ENCODE measurements at places on chromosomes 16 and 17.

DNA sequence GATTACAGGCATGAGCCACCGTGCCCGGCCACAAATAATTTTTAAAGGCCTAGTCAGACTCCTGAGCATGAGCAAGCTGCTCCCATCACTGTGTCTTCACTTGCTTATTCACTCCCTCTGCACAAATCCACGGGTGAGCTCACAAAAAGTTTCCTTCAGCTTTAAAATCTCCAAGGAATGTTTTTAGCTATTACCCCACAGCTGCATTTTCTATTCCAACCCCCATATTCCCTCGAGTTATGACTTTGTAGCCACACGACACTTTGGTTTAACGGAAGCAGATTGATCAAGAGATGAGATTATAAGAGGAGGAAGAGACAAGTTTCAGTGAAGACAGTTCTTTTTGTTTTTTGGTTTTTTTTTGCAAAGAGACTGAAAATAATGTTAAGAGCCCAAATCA is 49.1 kb upstream of the SLC25A19 start:
- peak; percentile 81 for DNase-seq

GRCh38 chr16:54055191-54055590 is 231.4 kb downstream of the IRX3 start:
- DNase-seq, result no peak

DNA sequence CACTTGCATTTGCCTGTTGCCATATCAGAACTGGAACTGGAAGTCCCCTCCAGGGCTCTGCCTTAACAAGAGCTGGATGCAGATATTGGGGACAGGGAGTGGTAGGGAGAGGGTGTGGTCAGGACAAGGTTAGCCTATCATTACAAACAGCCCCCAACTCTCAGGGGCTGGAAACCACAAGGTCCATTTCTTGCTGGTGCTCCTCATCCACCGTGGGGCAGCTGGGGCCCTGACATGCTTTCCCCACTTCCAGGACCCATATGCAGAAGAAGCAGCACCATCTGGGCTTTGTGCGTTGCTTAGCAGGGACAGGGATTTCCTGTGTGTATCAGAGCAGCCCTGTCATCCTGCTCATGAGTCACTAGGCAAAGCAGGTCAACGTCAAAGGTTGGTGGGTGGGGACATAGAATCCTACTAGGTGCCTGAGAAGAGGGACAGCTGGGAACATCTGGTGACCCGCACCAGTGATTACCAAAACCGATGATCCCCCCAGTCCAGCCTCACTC is 26.9 kb downstream of the RGS9 start:
- no peak for DNase-seq

GRCh38 chr16:49830873-49831272 is 25.0 kb downstream of the ZNF423 start:
- no peak for DNase-seq

- no peak for DNase-seq
Measured at GRCh38 chr17:7211491-7212273, 8.0 kb downstream of the DLG4 start.

- peak; percentile 73 for DNase-seq
Measured at GRCh38 chr17:17044846-17045561, 2.7 kb downstream of the MPRIP start.

DNA sequence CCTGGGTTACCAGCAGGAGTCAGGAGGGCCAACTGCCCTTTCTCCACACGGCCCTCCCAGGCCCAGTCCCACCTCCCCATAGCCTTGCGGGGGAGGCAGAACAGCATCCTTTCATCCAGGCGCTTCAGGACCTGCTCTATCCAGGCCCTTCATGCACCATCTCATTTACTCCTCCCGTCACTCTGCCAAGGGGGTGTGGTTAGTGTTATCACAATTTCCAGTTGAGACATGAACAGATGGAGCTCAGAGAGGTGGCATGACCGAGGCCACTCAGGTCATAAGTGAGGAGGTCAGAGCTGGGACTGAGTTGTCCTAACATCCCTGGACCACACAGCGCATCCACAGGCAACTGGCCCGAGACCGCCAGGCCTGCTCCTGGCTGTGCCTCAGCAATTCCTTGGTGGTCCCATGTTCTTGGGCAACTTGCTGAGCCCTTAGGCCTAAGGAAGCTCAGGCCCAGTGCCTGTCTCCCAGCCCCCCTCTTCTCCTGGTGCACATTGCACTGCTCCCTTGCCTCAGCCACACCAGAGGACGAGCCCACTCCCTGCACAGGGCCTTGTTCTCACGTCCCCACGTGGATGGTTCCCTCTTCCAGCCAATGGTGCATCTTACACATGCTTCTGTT is 23.8 kb downstream of the C17orf100 start:
- no peak for DNase-seq

- DNase-seq, result no peak
Measured at GRCh38 chr16:68272507-68273209, 8.3 kb downstream of the SLC7A6 start.

GRCh38 chr17:35087731-35088355 is 24.3 kb upstream of the RFFL start:
- peak; percentile 74 for DNase-seq

GRCh38 chr16:88617268-88618031 is 20.9 kb upstream of the IL17C start:
- DNase-seq, result no peak

GRCh38 chr17:2028234-2028614 is 1.7 kb upstream of the DPH1 start:
- no peak for DNase-seq

Measured in AML-193 (cell line).